ENCODE measurements at places on chromosomes 5 and 9. TPM values are rescaled to one million over a fixed set of nuclear protein-coding genes. Genes with fewer than 3 reads are reported as not detected.
A peak's percentile ranks its signal among the peaks of the same experiment; 100 is the strongest.

GRCh38 chr9:130940693-130941576 lies 1.9 kb upstream of the FIBCD1 start:
- peak; percentile 83 for DNase-seq

DNAI1 gene
- not detected for total RNA-seq

DNA sequence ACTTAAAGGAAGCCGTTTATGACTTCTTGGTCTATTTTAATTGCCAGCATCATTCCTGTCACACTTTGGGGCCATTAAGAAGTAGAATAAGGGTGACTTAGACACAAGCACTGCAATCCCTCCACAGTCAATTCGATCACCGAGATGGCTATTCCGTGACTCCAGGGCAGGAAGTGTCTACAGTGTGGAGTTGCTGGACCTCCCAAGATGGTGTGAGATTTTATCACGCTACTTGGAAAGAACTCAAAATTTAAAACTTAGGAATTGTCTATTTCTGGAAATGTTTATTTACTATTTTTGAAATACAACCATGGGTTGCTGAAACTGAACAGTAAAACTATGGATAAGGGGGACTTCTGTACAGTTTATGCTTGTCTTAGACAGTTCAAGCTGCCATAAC lies 6.2 kb downstream of the FBXL7 start:
- DNase-seq: no peak

- no peak for DNase-seq
Observed at GRCh38 chr9:22354699-22355384, 91.8 kb upstream of the DMRTA1 start.

GRCh38 chr5:91690921-91691320 lies 307.8 kb upstream of the ARRDC3 start:
- no peak for DNase-seq

DNA sequence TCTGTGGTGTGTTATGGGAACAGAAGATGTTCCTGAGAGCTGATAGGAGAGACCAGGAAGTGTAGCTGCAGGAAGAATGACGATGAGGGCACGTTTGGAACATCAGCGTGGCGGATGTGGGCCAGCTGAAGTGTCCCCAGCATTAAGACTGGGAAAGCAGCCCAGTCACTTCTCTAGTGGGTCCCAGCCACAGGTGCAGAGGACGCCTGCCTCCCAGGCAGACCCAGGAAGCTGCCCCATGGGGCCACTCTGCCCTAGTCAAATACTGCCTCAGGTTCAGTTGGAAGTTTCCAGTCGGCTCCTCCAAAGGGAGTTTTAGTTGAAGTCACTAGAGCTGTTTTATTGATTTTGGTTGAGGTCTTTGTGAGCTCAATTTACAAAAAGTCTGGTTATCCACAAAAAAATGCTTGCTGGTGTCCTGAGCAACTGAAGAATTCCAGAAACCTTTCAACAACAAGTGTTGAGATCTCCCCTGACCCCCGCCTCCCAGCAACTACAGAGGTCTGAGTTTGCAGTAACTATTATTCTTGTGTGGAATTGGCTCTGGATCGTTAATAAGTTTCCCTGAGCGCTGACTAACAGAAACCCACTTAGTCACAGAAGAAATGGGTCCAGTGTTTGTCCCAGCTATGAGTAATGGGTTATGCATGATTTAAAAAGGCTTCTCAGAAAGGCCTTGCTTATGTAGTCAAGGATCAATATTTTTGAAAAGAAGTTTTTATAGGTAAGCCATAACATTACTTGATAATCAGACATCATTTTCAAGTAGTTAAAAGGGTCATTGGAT lies 294.1 kb downstream of the FANCC start:
- no peak for DNase-seq

PCDHB3 gene
- 0.70 TPM for total RNA-seq

DNA sequence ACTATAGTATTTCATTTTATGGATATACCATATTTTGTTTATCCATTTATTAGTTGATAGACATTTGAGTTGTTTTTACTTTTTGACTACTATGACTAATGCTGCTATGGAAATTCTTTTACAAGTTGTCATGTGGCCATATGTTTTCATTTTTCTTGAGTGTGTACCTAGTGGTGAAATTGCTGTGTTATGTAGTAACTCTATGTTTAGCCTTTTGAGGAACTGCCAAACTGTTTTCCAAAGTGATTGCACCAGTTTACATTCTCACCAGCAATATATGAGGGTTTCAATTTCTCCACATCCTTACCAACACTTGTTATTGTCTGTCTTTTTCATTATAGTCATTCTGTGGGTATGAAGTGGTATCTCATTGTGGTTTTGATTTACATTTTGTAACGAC lies 75.4 kb downstream of the GRIA1 start:
- DNase-seq: no peak

- no peak for DNase-seq
Observed at GRCh38 chr5:135110785-135111596, 77.0 kb upstream of the PITX1 start.

GRCh38 chr5:32419791-32420190 lies 24.7 kb downstream of the ZFR start:
- no peak for DNase-seq

GRCh38 chr9:107750741-107751566 lies 261.4 kb upstream of the KLF4 start:
- peak; percentile 90 for DNase-seq

DNA sequence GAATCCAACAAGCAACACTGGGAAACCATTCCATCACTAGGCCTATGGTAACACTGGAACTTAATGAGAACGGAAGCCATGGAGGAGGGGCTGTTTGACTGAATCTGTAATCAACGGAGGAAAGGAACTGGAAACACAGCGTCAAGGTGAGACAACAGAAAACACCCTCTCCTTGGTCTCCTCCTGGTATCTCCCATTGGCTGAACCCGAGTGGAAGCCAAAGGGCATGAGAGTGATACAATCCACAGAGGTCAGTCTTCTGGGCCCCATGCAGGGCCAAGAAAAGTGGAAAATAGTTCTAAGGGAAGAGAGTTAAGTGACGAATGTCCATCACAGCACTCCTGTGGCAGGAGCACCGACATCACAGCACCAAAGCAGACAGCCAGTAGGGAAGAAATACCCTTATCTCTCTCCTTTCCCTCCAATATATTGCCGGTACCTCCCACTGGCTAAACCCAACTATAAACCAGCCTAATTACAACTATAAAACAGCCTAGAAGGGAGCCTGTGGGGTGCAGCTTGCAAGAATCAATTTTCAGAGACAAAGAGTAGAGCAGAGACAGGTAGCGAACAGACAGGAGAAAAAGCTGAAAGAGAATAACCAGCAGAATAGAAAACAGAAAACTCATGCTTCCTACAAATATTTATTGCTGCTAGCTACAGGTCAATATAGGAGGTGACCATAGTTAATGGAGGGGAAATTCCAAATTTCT lies 107.4 kb upstream of the IFNE start:
- no peak for DNase-seq

VCAN gene
- 41.2 TPM for total RNA-seq

All from Right ventricle myocardium inferior (tissue), 1 donor.